Small intestine (tissue), 16 donors: ENCODE measurements at places on chromosomes 1 and 21.

DNA sequence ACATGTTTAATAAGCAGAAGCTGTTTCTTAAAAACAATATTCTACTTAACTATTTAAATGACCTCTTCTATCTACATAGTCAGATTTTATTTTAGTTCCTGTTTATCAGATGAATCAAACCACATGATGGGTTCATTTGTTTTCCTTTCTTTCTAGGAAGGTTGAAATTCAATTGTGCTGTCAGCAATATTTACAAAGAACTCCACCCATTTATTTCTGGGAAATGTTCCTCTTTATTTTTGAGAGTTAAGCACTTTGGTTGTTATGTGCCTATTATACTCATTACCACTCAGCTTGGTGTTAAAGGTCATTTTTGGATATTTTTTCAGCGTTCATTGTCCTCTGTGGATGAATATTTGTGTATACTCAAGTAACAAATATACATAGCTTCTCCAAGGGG lies 84.9 kb downstream of the C4BPA start:
- no peak for DNase-seq

GRCh38 chr1:221162352-221162751 lies 283.1 kb downstream of the HLX start:
- DNase-seq = no peak

DNA sequence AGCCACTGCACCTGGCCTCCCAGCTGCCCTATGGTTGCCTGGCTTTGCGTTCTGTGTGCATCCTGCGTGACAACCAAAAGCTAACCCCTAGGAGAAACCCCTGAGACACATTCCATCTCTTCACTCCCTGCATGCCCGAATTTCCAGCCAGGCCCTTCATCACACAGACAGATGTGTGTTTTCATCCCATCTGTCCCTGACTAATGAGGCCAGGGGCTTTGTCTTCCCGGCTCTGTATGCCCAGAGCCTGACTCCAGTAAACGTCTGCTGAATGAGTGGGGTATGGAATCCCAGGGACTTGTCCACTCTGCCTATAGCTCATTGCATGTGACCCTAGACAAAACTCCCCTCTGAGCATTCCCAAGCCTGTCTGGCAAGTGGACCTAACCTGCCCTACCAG lies 9.6 kb downstream of the ESPN start:
- no peak for DNase-seq

- peak; percentile 42 for DNase-seq
Measured at GRCh38 chr1:25148673-25149300, 83.5 kb downstream of the SYF2 start.

- DNase-seq = peak; percentile 31
Measured at GRCh38 chr1:8816831-8817411, 519 bp downstream of the RERE start.

- DNase-seq = no peak
Measured at GRCh38 chr1:25872713-25873112, 2.8 kb downstream of the PAQR7 start.

- no peak for DNase-seq
Measured at GRCh38 chr1:28058971-28059878, 29.2 kb downstream of the EYA3 start.

- DNase-seq = no peak
Measured at GRCh38 chr1:203465948-203466347, 9.7 kb upstream of the PRELP start.
